ENCODE measurements at places on chromosomes 3 and 15.

- DNase-seq = no peak
Measured at GRCh38 chr3:127009531-127009930, 26.6 kb downstream of the PLXNA1 start.

- DNase-seq = no peak
Measured at GRCh38 chr3:181974198-181974597, 262.5 kb downstream of the SOX2 start.

- no peak for DNase-seq
Measured at GRCh38 chr3:176447369-176447768, 749.9 kb downstream of the TBL1XR1 start.

DNA sequence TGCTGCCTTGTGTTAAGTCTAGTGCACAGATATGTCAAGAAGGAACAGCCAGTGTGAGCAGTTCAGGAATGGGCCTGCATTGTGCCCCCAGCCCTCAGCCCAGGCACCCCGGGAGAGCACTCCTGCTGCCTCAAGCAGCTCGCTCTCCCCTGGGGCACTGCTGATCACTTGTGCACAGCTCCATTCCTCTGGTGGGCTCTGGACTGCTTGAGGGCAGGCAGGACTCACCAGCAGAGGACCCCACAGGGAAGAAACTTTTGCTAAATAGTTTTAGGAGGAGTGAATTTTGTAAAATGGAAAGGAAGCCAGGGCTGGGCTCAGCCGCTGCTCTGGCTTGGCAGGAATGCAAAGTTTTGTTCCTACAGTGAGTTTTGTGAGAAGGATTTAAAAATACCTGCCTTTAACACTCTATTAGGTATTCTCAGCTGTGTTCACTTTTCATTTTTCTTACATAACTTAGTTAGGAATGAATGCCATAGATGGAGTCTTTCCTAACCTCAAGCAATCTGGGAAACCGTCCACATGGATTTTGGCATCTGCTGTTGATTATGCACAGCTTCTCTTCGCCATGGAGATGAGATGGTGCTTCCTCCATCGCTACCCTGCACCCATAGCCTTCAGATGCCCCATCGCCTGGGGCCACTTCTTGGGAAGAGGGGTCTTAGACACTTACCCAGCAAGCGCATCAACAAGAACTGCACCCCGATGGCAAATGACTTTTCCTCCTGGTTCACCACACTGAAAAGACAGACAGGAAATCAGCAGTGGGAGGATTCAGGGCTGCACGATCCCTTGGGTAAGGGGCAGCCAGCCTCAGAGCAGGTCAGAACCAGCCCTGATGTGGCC lies 42.3 kb upstream of the RAB6B start:
- DNase-seq = peak; percentile 76

DNA sequence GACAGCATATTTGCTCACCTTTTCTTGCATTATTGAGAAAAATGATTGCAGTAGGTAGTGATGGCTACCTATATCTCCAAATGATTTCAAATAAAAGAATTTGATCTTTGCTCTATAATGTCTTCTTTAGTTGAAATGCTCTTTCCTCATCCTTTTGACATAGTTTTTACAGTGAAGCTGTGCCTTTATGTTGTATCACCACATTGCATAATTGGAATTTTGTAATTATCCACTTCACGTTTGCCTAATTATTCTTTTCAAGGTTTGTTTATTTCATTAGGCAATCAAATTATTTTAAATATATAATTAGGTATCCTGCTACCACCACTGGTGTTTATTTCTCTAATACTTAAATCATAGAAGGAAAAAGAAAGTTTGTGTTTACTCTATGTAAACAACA lies 21.3 kb upstream of the P2RY13 start:
- no peak for DNase-seq

DNA sequence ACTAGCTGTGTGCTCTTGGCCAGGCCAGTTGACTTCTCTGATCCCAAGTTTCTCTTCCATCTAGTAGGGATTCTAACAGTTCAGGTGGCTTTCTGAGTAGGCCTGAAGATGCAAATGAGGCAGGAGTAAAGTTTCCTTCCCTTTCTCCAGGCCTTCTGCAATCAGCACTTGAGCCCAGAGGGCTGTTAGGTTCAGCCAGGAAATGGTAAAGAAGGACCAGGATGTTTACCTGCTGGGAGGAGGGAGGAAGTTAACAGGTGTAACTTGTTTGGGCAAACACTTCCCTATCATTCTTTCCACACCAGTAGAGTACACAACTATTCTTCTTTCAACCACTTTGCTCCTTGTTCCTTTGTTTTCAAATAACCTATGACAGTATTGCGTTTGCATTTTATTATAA lies 13.3 kb upstream of the TNFSF10 start:
- no peak for DNase-seq

DNA sequence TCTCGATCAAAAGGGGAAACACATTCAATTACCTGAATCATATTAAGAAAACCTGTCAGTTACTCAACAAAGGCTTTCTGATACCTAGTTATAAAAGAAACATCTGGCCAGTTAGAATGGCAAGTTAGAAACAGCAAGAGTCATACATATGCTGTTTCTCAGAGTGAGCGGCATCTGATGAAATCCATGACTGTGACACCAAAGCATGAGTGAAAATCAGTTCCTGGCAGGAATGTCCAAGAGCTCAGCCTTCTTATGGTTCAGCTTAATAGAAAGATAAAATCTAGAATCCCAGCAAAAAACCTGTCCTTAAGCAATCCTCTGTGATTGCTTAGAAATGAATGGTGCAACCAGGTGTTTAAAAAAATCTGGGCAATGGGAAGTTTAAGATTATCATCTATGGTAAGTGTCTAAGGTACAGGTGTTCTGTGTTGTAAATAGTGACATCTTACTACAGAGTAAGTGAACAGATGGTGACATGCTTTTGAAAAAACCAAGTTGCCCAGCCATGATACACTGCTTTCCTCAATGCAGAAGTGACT lies 18.8 kb downstream of the B4GALT4 start:
- DNase-seq = no peak

- no peak for DNase-seq
Measured at GRCh38 chr15:83698294-83698693, 44.4 kb downstream of the ADAMTSL3 start.

DNA sequence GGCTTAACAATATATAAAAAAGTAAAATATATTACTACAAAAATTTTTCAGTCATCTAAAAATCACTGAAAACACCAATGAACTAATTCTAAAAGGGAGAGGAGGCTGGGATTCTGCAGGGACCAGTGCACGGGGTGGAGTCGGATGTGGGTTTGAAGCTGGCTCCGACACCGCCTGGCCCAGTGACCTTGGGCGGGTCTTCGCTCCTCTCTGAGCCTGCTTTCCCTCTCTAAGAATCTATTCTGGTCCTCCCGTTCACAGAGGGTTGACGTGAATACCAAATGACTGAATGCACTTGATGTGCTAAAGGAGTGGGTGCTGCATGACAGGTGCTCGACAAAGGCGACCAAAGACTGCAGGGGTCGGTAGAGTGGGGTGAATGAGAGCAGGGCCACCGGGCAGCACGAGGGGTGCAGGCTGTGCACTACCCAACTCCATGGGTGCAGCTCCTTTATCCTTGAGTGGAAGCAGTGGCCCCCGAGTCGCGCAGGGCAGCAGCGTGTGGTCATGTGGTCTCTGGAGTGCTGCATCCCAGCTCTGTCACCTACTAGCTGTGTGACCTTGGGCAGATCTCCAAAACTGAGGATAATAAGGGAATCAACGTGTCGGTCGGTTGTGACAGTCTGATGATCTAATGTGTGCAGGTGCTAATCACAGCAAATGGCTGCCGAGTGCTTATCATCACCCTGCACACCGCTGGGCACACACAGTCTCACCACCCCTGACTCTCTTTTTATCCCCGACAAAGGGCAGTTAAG lies 8.6 kb upstream of the IQSEC1 start:
- DNase-seq = no peak

DNA sequence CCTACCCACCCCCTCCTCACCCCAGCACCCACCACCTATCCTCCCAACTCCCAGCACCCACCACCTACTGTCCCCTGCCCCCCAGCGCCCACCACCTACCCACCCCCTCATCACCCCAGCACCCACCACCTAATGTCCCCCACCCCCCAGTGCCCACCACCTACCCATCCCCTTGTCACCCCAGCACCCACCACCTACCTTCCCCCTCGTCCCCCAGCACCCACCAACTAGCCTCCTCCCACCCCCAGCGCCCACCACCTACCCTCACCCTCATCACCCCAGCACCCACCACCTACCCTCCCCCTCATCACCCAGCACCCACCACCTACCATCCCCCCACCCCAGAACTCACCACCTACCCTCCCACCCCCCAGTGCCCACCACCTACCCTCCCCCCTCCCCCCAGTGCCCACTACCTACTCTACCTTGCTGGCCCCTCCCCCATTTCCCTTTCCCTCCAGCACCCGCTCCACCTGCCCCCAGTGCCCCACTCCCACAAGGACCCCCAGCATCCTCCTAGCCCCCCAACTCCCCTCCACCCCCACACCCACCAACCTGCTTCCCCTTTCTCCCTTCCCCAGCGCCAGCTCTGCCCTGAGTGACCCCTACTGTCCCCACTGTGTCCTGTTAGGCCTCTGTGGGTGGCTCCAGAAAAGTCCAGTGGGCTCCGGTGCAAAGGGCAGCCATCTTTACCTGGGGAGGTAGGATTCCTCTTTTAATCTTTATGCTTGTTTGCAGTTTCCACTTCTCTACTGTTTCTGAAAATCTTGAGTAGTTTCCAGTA lies 1.2 kb downstream of the UROC1 start:
- no peak for DNase-seq

GRCh38 chr3:186800285-186800684 lies 6.0 kb downstream of the RFC4 start:
- DNase-seq = no peak

- DNase-seq = no peak
Measured at GRCh38 chr15:49876401-49877038, 242.5 kb downstream of the ATP8B4 start.

DNA sequence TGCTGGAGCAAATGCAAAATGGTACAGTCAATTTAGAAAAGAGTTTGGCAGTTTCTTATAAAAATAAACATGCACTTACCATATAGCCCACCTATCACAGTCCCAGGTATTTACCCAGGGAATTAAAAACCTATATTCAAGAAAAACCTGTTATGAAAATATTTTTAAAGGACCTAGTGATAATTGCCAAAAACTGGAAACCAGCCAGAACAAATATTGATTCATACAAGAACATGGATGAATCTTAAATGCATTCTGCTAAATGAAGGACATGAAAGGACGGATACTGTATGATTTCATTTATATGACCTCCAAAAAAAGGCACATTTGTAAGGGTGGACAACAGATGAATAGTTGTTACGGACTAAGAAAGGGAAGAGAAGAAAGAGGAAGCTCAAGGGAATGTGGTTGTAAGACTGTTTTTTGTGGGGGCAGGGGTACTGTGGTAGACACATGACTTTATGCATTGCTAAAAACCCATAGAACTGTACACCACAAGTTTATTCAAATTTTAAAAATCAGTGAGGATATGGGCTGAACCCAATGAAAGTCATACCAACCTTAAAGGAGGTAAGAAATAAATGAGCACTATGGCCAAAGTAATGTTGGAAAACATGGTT lies 61.0 kb downstream of the ZBBX start:
- DNase-seq = no peak

GRCh38 chr3:170128259-170128976 lies 53.1 kb downstream of the PHC3 start:
- no peak for DNase-seq
